ENCODE measurements at places on chromosomes 2 and 18.

- no peak for DNase-seq
Measured at GRCh38 chr2:229562472-229563127, 151.8 kb downstream of the DNER start.

DNA sequence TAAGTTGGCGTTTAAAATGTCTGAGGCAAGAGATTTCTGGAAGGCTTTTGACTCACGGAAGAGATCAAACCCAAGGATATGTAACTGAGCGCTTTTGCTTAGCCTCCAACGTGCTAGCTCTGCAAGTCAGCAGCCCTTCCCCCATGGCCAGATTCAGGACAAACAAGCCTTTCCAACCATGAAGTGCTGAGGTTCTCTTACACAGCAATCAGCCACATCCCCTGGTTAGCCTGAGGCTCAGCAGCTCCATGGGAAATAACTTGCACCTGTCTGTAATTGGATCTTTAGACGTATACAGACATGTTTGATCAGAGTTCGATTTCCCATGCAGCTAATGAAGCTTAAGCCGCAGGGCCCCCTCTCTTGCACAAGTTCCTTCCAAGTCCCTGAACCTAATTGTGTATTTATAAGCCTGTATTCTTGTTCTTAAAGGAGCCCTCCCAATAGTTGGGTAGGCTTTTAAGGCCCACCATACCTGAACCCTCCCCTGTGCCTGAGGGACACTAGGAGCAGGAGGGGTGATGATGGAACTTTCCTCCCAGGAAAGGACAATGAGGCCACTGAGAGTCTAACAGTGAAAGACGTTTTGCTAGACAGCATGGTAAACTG is 2.1 kb upstream of the TMEM131 start:
- no peak for DNase-seq

GRCh38 chr18:59549503-59550173 is 147.6 kb downstream of the CCBE1 start:
- DNase-seq: no peak

DNA sequence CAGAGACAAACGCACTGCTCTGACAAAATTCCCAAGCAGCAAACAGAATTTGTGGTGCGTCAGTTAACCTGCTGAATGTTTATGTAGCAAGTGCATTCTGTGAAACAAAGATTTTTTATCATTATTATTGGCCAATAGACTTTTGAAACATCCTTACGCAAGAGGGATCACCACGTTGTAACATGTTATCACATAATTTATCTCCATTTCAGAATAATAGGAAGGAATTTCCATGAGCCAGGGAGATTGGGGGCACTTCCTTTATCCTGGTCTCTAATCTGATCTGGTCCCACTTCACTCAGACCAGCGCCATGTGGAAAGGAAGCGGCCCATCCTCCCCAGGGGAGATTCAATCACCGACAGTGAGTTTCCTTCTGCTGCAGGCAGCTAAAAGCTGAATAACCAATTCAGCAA is 166.1 kb downstream of the PID1 start:
- no peak for DNase-seq

GRCh38 chr2:64695721-64696261 is 42.1 kb upstream of the SERTAD2 start:
- no peak for DNase-seq

- no peak for DNase-seq
Measured at GRCh38 chr2:37698931-37699481, 27.6 kb upstream of the CDC42EP3 start.

GRCh38 chr2:150983314-150983897 is 278.3 kb downstream of the RBM43 start:
- DNase-seq: no peak

DNA sequence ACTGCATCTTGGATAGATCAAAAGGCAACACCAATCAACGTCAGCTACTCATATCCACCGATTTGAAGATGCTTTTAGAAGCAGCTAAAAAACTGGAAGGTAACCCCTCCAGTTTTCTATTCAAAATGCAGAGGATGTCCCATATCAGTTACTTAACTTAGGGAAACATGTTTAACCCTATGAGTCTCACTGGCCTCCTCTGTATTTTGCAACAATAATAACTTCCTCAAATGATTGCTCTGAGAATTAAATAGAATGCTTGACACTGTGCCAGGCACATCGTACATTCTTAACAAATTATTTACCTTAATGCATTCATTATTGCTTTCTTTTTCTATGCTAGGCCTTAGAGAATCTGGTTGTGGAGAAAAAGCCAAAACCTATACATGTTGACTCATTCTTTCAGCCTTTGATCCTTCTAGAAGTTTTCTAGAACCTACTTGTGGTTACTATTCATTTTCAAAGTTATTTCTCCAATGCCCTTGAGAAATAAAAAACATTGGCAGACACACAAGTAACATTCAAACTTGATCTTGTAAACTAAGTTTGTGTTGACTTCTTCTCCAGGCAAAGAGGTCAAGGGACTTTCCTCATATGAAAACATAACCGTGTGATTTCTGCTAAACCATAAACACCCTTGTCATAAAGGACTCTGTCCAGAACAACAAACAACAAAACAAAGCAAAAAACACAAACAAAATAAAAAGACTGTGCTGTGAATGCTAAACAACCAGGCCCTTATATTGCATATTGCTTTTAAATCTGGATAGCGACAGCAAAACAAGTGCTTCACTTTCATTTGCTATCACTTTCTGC is 4.6 kb downstream of the DOCK10 start:
- DNase-seq: no peak

DNA sequence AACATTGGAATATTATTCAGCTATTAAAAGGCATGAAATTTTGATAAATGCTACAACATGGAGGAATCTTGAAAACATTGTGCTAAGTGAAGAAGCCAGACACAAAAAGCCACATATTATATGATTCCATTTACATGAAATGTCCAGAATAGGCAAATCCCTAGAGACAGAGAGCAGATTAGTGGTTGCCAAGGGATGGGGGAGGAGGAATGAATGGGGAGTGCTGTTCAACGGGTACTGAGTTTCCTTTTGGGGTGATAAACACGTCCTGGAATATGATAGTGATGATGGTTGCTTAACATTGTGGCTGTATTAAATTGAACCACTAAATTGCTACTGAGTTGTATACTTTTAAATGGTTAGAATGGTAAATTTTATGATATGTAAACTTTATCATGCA is 8.9 kb upstream of the TWSG1 start:
- no peak for DNase-seq

DNA sequence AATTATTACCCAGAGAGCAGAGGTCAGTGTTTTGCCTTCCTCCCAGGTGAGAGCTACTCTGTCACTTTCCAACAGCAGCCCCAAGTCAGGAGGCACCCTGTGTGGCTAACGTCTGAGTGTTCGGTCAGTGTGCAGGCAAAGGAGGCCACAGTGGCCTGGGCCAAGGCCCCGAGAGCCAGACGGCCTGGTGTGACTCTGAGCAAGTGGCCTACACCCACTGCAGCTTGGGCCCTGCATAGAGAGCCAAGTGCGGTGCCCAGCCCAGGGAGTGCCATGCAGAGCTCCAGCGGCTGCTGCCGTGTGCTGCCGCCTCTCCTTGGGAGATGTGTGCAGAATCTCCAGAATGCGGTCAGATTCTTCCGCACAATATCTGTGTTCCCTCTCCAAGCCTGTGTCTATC is 70.4 kb downstream of the GNAL start:
- DNase-seq: no peak

GRCh38 chr2:128792476-128793054 is 473.9 kb upstream of the HS6ST1 start:
- no peak for DNase-seq

DNA sequence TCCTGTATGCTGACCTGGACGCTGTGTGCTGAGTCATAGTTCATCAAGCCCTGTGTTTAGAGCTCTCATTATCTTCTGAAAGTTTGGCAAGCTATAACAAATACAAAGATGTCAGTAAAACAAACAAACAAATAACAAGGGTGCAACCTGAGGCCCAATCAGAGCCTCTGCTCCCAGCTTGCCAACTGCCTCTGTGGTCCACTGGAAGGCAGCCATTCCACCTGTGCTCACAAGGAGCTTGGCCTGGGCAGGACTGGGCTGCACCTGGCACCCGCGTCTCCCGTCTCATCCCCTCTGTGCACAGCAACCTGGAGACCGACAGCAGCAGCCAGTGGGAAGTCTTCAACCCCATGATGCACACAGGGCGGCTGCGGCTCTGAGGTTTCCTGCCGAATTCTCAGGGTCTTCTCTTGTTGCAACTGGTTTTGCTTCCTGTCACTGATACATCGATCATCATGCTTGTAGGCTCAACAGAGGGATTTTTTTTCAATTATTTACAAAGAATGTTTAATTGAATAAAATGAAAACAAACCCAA is 97.8 kb downstream of the TMEM18 start:
- DNase-seq: no peak

DNA sequence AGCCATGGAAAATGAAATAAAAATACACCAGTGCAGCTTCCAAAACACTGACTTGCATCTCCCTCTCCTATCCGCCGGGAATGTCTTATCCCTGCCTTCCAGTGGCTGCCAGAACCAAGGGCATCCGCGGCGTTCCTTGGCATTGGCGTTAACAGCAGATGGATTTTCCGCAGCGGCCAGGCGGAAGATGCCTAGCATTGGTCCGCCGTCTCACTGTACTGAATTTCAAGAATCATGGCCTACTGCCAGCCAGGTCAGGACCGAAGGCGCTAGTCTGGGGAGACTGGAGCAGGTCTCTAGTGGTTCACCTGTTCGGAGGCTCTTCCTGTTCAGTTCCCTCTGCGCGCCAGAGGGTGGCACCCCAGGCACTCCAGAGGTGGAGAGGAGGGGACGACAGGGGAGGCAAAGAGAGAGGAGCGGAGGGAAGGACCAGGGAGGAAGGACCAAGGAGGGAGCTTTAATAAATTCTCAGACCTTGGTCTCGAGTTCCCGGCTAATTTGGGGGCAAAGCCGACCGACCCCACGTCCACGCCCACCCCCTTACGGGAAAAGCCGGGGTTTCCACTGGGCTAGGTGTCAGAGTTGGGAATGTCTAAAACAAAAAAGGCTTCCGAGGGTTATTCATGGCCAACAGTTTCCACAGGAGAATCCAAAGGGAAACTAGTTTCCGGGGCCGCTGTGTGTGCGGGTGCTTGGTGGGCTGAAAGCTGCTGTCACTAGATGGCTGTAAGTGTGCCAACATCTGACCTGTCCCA is 3.7 kb upstream of the BCL2L11 start:
- DNase-seq: peak; percentile 51

GRCh38 chr2:56049233-56049845 is 125.8 kb upstream of the EFEMP1 start:
- DNase-seq: no peak

GRCh38 chr2:119517433-119517832 is 6.8 kb downstream of the SCTR start:
- peak; percentile 34 for DNase-seq

- no peak for DNase-seq
Measured at GRCh38 chr2:43083710-43084698, 142.4 kb downstream of the ZFP36L2 start.

GRCh38 chr2:144712550-144712940 is 192.6 kb upstream of the ZEB2 start:
- DNase-seq: no peak

GRCh38 chr18:36539674-36540231 is 242.2 kb downstream of the FHOD3 start:
- no peak for DNase-seq

GRCh38 chr2:48545244-48545643 is 15.3 kb downstream of the STON1 start:
- DNase-seq: no peak

GRCh38 chr2:31324016-31324633 is 90.2 kb downstream of the EHD3 start:
- DNase-seq: no peak

GRCh38 chr2:143928613-143929012 is 591.3 kb downstream of the ZEB2 start:
- no peak for DNase-seq

GRCh38 chr2:230471074-230471473 is 55.1 kb downstream of the SP100 start:
- DNase-seq: no peak

- no peak for DNase-seq
Measured at GRCh38 chr2:232542715-232543467, 3.4 kb downstream of the CHRNG start.

DNA sequence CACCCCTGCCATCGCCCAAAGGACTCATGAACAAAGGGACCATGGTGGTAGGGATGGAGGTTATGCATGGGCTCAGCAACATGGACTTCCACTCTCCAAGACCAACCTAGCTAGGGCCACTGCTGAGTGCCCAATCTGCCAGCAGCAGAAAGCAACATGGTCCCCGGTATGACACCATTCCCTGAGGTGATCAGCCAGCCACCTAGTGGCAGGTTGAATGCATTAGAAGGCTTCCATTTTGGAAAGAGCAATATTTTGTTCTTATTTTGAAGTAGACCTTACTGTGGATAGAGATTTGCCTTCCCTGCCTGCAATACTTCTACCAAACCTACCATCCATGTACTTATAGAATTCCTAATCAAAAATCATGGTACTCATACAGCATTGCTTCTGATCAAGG is 99.8 kb downstream of the METTL4 start:
- DNase-seq: no peak

- no peak for DNase-seq
Measured at GRCh38 chr18:43031169-43031568, 84.3 kb downstream of the RIT2 start.

DNA sequence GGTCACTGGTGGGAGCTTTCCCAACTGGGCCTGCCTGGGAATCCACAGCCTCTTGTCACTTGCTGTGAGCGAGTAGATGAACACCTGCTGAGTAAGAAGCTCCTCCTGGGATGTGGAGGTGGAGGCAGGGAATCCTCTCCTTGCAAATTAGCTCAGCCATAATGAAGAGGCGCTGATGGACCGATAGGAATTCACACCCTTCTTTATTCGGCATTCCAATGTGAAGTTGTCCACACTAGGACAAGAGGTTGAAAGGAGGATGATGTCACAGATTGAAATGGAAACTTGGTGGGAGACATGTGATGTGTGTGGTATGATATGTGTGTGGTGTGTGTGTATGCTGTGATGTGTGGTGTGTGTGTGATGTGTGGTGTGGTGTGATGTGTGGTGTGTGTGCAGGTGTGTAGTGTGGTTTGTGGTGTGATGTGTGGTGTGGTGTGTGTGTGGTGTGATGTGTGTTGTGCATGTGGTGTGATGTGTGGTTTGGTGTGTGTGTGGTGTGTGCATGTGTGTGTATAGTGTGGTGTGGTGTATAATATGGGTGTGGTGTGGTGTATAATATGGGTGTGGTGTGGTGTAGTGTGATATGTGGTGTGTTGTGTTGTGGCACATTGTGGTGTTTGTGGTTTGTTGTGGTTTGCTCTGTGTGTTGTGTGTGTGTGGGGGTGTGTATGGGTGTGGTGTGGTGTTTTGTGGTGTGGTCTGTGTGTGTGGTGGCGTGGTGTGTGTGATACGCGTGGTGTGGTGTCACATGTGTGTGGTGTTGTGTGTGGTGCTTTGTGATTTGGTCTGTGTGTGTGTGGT is 216.4 kb downstream of the BCL2 start:
- no peak for DNase-seq

- no peak for DNase-seq
Measured at GRCh38 chr18:27769152-27769551, 407.8 kb downstream of the CDH2 start.

GRCh38 chr2:234444893-234445292 is 52.0 kb downstream of the ARL4C start:
- DNase-seq: peak; percentile 41

GRCh38 chr2:38264396-38265221 is 112.5 kb downstream of the ATL2 start:
- DNase-seq: no peak

- peak; percentile 42 for DNase-seq
Measured at GRCh38 chr2:224038049-224038829, 847 bp downstream of the SERPINE2 start.

- DNase-seq: no peak
Measured at GRCh38 chr2:44100351-44100750, 68.3 kb upstream of the PPM1B start.

All from stimulated activated CD8-positive, alpha-beta memory T cell treated with anti-CD3 and anti-CD28 coated beads, Interleukin-2, amount 100 ng/mL, for 48 hours (primary cell).